ENCODE measurements at places on chromosomes 4 and X.

DNA sequence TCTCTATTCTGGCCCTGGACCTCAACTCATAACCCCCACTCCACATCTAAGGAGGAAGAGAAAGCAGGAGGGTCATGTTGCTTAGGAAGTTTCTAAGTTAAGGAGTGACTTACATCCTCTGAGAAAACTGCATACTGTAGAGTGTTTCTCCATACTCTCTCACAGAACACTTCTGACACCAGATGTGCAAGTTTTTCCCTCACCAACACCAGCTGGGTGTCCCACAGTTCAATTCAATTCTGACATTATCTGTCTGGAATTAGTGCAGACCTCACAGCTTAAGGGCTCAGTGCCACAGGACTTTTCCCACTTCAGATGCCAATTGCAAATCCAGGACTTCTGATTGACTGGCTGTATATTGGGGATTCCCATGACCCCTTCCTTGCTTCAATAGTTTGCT is 89.0 kb upstream of the SFRP2 start:
- no peak for DNase-seq

DNA sequence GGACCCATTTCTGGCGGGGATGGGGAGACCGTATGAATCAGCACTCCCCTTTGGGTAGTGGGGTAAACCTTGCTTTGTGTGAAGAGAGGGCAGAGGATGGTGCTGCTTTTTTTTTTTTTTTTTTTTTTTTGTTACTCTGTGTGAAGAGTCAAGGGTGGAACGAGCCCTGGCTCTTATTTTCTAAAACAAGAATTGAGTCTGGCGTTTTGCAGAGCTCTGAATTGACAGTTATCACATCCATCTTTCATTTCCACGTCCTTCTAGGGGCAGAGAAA is 1.2 kb downstream of the SLAIN2 start:
- DNase-seq = no peak

DNA sequence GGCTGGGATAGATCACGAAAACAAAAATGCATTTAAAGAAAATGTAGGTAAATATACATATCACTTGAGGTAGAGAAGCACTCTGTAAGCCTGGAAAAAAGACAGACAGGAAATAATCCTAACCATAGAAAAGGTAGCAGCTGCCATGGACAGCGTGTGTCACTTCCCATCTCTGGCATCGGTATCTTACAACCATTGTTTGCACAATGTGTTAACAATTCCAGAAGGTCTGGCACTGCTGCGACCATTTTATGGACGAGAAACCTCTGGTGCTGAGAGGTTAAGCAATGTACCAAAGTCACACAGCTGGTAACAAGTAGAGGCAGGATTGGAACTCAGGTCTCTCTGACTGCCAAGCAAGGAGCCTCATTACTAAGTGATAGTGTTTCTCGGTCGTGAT is 1.7 kb upstream of the MTNR1A start:
- no peak for DNase-seq

DNA sequence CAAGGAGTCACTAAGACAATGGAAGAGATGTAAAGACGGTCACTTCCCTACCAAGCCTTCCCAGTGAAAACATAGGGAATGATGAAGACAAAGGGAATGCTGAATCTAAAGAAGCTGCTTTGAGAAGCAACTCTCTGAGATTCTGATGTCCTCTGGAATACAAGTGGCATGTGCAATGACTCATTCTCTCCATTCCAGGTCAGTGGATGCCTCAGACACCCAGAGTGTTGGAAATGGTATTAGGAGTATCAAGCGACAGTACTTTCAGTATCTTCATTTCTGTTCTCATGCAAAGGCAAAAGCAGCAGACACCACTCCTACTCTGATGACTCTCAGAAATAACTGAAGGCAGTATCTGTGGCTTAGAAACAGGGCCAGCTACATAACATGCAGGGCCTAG is 102.6 kb downstream of the FSTL5 start:
- peak; percentile 7 for DNase-seq

GRCh38 chrX:69197690-69198089 is 32.4 kb upstream of the PJA1 start:
- no peak for DNase-seq

DNA sequence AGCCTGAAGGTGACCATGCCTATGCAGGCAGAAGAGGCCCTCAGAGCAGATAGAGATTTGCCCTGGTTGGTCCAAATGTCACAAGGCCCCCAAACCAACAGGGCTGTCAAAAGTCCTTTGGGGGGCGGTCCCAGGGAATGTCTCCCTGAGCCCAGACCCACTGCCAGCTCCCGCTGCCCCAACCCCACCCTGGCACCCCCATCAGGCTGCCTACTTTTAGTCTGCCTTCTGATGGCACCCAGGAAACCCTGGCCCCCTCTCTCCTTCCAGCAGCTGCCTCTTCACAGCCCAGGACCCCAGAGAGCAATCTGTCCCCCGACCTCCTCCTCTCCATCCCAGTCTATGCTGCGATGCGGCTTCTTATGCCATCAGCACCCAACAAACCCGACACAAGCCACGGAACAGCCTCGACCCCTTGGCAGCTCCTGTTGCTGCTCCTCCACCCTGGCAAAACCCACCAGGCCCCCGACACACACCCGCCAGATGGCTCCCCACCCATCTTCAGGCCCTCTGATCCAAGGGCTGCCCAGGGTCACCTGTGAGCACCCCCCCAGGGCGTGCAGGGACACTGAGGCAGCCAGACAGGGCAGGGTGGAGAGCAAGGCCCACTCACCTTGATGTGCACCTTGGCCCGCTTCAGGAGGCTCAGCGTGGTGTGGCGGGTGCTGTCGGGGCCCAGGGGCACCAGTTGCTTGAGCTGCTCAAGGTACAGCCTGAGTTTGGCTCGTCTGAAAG is 9.9 kb downstream of the MXD4 start:
- no peak for DNase-seq

DNA sequence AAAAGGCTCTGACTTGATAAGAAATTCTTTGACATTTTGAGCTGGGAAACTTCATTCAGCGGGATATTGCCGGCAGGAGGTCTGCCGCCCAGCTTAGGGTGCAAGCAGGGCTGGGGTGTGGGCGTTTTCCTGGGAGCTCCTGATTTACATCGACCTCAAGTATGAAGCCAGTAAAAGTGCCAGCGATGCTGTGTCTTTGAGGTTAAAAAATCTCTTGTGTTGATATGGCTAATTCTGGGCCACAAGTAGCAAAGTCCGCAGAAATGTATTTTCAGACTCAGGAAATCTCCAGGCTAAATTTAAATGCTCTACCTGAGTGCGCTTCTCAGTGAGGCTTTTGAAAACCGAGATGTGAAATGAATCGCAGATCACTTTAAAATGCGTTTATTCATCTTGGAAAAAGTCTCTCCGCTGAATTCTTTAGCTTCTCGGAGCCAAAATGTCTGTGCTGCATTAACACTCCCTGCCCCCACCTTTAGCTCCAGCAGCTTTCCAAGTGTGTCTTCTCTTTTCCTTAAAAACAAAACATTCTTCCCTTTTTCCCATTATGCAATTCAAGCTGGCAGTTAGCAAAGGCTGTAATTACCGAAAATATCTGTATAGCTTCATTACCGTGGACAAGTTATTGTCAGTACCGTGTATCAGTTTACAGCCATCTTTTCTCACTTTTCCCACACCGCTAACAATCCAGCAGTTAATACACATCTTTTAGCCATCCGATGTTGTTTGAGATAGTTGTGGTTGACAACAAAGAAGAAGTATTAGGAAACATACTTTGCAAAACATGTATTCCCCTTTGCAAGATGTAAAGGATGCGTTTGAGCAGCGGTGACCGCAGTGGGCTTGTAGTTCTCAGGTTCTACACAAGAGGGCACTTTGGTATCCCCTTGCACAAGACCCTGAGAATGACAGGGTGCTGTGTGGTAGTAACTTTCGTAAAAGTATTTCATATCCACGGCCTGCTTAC is 136.0 kb upstream of the STX18 start:
- DNase-seq = no peak

DNA sequence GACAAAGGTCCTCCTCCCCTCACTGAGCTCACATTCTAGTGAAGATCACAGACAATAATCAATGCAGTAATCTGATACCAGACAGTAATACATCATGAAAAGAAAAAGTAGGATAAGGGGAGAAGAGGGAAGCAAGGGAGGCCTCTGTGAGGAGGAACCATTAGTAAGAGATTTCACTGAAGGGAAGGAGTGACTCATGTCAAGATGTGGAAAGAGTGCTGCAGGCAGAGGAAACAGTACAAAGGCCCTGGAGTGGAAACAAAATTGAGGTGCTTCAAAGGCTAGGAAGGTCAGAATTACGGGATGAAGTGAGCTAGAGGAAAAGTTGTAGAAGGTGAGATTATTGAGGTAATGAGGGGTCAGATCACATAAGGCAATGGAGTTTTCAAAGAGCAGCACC is 38.1 kb downstream of the LAMTOR3 start:
- no peak for DNase-seq

GRCh38 chr4:9835430-9835829 is 54.0 kb downstream of the DRD5 start:
- DNase-seq = no peak

- peak; percentile 77 for DNase-seq
Observed at GRCh38 chr4:148776941-148777340, 334.7 kb upstream of the NR3C2 start.
